ENCODE measurements at places on chromosomes 7 and 10.

DNA sequence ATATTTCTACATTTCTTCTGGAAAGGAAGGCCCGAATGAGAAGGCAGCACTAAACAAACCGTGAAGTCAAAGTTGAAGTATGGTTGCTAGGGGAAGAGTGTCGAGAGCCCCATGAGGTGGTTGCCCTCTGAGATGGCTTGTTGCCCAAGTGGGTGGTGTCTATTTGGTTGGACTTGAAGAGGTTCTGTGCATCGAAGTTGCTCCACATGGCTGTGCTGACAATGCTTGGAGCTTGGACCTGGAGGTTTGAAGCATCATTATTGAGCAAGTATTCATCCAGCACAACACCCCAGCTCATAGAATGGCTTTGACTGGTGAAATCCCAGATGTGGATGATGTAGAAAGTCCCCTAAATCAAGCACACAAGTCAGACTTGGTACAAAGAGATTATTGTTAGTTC is 165.2 kb upstream of the CDCA7L start:
- no peak for DNase-seq

DNA sequence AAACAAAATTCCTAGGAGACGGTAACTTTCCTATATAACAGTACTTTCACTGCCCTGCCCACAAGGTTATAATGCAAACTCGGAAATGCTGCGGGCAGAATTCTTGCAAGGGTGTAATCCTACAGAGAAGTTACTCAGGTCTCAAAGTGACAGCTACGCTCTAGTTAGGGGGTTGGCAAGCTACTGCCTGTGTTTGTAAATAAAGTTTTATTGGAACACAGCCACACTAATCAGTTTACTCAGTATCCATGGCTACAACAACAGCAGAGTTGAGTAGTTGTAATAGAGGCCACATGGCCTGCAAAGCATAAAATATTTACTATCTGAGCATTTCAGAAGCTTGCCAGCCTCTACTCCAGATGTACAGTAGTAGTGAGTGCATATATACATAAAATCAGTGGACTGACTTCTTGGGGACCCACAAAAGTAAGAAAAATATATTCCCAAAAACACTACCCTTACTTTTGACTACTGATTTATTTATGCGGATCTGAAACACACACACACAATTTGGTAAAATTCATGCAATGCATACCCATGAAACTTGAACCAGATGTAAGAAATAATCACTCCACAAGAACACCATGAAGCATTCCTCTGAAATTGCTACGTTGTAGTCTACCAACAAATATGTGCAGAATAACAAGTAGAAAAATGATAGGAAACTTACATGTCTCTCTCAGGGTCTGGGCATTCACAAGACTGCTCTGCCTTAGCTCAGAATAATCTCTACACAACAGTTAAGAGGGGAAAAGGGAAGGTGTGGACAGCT is 53.0 kb downstream of the SMURF1 start:
- no peak for DNase-seq

- peak; percentile 10 for DNase-seq
Measured at GRCh38 chr10:43698156-43698555, 49.5 kb upstream of the ZNF32 start.

- no peak for DNase-seq
Measured at GRCh38 chr7:80630608-80631405, 7.6 kb upstream of the CD36 start.

- DNase-seq, result no peak
Measured at GRCh38 chr7:75578081-75578480, 86.0 kb downstream of the SPDYE5 start.

DNA sequence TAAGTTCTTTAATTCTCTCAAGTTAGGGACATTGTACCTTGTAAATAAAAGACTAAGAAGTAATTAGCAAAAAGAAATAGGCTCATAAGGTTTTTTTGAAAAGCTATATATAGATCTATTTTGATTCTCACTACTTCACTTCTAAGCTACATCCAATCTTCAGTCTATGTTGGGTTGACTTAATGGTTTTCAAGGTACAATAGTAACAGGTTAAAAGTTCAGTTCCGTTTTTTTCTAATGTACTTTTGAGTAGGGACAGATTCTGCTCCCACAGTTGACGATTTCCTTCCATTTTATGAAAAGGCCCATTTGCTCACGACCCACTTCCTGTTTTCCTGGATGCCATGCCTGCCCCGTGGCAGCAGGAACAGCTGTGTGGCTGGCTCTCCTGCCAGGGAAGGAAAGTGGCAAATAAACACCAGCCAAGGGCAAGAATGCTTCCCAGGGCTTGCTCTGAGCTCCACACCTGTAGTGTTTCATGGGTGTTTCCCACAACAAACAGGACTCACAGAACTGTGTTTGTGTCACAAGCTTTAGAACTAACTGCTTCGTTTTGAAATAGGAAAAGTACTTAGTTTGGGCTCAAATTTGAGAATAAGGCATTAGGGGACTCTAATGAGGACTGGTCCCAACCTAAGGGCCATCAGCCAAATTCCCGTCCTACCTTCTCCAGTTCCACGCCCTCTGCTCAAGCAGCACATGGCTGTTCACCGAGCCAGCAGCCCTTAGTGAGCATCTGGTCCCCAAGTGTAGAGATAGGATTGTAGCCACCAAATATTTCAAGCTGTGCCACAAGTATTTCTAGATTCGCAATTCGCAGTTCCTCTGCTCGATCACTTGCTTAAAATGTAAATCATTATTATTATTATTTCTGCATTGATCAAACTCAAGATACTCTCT is 240.7 kb downstream of the COBL start:
- DNase-seq, result no peak

DNA sequence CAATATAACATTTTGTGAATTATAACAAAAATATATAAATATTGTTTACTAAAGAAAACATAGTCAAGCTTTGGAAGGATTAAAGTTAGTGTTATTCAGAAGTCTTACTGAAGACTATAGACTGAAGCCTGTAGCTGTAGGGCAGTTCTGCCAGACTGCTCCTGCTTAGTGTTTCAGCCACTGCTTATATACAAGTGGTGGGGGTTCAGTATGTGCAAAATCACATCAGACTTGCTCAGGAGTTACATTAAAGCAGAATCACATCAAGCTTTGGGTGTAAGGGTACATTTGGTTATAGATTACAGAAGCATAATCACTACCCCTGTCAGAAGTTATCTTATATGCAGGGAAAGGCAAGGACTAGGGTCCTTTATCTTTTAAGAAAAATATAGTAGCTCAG is 653.8 kb downstream of the ANKRD7 start:
- no peak for DNase-seq

GRCh38 chr10:86644794-86645445 is 9.4 kb upstream of the OPN4 start:
- peak; percentile 9 for DNase-seq

DNA sequence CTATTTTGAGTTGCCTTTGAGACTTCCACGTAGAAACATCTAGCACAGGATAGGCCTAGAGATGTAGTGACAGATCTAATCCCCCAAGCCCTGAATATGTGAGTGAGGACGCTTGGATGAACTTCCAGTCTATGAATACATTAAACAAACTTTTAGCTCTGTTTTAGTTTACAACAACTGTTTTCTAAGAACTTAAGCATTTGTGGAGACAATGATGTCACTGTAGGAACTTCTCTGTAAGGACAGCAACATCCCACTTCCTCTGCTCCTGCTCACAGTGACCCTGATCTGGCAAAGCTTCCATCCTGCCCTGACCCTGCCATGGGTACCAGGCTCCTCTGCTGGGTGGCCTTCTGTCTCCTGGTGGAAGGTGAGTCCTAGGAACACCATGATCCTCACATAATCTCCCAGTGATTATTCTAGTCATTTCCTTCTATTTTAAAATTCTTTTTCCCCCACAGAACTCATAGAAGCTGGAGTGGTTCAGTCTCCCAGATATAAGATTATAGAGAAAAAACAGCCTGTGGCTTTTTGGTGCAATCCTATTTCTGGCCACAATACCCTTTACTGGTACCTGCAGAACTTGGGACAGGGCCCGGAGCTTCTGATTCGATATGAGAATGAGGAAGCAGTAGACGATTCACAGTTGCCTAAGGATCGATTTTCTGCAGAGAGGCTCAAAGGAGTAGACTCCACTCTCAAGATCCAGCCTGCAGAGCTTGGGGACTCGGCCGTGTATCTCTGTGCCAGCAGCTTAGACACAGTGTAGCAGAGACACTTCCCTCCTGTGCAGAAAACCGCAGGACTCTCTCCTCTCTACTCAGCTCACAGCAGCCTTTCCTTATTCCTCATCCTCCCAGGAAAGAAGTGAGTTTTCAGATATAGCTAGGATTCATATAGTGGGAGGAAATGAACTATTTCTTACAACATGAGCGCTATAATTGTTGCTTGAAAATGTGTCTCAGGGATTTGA is 194.4 kb upstream of the PRSS1 start:
- DNase-seq, result no peak

DNA sequence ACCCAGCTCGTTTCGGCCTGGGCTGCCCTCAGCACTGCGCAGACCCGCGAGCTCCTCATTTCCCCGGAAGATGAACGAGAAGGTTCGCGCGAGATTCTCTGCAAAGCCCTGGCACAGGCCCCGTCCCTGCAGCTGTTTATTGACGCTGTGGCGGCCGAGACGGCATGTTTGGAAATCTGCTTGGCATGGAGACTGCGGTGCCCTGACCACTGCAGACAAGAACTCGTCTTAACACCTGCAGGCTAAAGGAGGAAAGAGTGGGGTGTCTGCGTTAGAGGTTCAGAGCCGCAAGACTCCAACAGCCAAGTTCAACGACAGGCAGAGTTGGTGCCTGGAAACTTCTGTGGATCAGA is 125.6 kb downstream of the DNAJB6 start:
- DNase-seq, result no peak

DNA sequence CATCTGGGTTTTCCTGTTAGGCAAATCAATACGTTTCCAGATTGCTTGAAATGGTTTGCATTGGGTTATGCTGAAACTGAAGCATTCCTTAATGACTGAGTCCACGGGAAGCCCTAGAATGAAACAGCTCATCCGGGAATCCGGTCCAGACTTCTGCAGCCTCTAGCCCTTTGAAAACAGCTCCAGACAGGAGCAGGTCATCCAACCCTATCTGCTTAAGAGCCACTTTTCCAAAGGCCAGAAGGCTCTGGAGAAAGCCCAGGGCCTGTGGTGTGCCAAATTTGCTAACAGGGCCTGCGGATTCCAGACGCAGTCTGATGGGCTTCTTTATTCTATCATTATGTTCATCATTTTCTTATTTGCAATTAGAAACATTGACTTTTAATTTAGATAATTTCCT is 265.4 kb downstream of the SKIDA1 start:
- peak; percentile 11 for DNase-seq

- no peak for DNase-seq
Measured at GRCh38 chr10:47286591-47287315, 13.2 kb upstream of the GDF10 start.

- DNase-seq, result no peak
Measured at GRCh38 chr10:128373071-128373749, 247.0 kb upstream of the MKI67 start.

DNA sequence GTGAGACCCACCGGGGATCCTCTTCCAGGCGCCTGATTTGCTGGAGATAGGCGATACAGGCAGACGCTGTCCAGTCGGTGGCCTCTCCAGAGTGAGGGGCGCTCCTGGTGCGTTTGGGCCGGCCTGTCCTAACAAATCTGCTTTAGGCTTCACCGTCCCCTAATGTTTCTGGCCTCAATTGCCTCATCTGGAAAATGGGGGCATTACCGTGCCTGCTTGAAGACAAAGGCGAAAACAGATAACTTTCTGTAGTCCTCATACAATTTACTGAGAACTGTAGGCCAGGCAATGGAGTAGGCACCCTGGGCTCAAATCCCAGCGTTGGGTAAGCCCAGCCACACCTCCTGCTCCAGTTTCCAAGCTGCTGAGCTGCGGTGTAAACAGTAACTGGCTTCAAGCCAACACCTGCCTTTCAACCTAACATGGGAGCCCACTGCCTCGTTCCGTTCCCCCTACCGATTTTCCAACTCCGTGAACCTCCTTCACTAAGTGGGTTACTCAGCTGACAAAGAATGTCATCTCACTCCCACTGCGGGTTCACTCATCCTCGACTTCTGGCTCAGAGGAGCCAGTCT is 589 bp upstream of the ZFAND4 start:
- no peak for DNase-seq

GRCh38 chr7:109391240-109391639 is 821.6 kb downstream of the DNAJB9 start:
- no peak for DNase-seq

DNA sequence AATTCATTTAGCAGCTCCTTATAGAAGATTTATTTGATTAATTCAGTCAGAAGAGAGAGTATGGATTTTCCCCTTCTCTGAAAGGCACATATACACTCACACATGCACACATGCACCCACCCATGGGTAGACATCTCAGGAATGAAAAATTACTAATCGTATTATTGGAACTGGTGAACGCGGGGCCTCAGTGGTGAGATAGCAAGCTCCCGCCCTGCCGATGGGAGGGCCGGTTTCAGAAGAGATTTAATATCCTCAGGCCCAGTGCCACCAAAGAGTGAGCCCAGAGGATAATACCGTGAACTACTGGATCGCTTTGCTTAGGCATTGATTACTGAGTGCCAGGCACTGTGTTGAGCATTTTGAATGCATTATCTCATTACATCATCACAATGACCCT is 38.0 kb upstream of the EMX2 start:
- DNase-seq, result no peak

DNA sequence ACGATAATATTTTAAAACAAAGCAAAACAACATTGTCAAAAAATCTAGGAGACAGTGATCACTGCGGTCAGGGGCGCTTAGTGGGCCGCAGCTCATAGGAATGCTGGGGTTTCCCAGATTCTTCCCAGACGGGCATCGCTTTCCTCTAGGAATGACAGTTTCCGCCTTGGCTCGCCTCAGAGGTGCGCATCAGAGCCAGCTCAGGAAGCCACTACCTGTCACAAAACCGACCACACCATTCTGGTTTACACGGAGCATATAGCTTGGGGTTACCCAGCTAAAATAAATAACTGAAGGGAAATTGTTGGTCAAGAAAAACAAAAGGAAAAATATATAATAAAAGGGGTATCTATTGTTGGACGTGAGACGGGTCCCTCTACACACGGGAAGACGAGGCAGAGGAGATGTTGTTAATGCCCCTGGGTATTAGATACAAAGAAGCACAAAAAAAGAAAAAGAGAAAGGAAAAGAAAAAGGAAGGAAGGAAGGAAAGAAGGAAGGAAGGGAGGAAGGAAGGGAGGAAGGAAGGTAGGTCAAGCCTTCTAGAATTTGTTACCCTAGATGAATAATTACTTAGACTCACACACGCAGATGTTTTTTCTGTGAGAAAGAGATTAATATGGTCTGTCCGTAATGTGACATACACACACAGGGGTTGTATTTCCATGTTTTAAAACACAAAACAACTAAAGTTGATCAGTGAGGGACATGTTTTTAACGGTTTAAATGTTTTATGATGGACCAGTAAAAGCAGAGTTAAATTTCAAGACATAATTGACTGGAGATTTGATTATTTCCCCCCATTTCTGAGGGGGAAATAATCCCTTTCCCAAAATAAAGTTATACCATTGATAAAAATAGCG is 292.4 kb upstream of the NFE2L3 start:
- DNase-seq, result no peak

Data from mucosa of gallbladder (tissue), 1 donor.